ENCODE measurements at places on chromosomes 1 and 21.
A peak's percentile ranks its signal among the peaks of the same experiment; 100 is the strongest.

DNA sequence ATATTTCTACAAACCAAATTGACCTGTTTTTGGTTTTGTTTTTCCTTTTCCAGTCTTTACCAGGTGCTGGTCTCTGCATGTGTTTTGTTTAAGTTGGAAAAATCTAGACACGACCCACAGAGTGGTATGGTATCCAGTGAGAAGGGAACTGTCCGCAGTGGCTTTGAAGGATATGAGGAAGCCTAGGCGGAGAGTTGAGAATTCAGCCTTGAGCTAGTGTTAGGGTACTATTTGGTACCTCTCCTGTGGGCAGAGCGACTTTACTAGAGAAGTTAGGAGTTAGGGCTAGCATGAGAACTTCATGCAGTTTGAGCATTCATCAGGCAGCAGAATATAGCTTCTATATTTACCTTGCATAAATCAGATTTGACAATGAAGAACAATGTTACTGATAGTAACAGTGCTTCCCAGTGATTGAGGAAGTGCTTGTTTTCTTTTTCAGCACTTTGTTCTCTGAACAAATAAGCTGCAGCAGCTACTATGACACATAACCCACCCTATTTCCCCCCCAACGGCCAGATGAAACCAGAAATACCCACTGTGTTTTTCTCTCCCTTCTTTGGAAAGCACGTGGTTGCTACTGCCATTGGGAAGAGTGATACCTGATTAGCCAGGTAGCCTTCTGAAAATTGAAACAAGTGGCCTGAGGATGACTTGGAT is 19.0 kb downstream of the MRPS6 start:
- no peak for DNase-seq

GRCh38 chr1:156247460-156248322 is at the start of gene PAQR6:
PAQR6 (minus strand) TSS chr1:156248056; CDS start chr1:156246731, 1,325 bp downstream.
- no peak for DNase-seq

DNA sequence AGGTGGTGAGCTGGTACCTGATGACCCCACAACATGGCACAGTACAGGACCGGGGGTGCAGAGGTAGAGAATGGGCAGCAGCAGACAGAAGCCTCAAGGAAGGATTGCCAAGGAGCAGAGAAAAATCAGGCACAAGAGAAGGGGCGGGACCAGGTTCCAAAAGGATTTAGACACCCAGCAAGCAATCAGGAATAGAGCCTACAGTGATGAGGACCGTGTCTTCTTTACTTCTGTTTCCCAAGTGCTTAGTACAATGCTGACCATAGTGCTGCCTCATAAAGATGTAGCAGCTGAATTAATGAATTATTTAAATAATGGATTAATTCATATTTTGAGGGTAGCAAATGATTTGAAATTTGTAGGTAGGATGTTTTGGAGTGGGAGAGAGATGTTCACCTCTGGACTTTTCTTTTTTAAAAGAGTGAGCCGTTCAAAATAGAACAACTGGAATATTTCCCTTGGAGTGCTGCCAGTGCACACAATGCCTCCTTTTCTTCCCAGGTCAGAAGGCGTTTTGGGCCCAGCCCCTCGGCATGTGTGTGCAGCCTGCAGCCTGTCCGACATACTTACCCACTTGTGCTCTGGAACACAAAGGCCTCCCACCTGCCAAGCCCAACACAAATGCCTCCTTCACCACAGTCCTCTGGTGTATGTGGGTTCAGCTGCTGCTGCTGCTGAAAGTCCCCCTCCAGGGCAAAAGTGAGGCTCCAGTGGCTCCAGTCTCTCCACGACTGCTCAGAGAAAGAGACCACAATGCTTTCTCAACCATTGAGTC is 19.6 kb downstream of the KANK4 start:
- DNase-seq = no peak

DNA sequence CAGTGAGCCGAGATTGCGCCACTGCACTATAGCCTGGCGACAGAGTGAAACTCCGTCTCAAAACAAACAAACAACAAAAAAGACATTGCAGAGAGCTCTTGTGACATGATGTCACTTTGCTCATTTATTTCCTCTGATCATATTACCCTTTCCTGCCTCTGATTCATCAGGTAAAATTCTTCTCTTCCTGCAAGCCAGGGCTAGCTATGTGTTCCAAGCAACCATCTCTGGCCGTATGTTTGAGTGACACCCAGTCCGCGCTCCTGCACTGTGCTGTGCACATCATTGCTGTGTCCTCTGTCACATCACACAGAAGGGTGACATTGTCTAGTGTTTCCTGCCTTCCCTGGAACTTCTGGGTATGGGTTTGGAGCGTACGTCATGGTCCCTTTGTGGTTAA is 251.3 kb downstream of the PCP4 start:
- no peak for DNase-seq

- peak; percentile 63 for DNase-seq
Measured at GRCh38 chr1:172286629-172287076, 133.8 kb upstream of the C1orf105 start.

- no peak for DNase-seq
Measured at GRCh38 chr1:101089613-101090338, 64.2 kb upstream of the DPH5 start.

- no peak for DNase-seq
Measured at GRCh38 chr1:161200421-161200991, 1.7 kb upstream of the ADAMTS4 start.

- no peak for DNase-seq
Measured at GRCh38 chr1:11684070-11684469, 3.1 kb upstream of the MAD2L2 start.

- DNase-seq = no peak
Measured at GRCh38 chr1:73813236-73813635, 384.7 kb downstream of the LRRIQ3 start.

DNA sequence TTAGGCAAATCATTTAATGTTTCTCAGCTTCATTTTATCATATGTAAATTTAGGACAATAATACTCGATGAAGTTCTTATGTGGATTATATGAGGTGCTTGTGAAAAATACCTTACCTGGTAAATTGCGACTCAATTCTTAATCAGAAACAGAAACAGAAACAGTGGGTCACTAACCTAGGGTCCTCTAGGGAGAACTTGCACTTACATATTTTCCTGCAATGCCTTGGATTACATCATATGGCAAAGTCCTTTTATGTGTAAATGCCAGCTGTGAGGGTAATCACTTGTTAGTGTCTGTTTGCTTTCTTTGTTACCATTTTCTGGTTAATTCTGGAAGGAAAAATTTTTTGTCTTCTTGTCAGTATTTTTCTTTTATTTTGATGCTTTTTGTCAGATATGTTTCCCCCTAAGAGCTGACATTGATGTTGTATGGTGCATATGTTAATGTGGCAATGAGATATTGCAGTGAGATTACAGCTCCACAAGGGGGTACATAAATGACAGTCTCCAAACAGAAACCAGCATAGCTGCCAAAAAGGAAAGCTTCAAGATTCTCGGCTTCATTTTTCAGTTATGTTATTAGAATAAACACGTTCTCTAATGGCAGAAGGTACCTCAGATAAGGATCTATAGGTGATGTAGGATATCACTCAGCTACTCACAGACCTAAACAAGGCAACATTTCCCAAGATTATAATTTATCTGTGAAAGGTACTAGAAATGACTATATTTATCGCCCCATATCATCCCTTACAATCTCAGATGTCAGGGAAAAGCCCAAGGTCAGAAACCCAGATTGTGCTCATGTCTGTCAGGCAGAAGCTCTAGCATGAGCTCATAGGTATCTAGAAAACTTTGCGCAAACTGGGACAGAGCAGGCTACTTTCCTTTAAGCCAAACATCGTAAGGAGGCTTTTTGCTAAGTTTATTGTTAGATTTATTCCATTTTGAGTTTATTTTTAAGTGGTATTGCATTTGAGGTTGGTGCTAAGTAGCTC is 119.9 kb downstream of the FASLG start:
- DNase-seq = no peak

DNA sequence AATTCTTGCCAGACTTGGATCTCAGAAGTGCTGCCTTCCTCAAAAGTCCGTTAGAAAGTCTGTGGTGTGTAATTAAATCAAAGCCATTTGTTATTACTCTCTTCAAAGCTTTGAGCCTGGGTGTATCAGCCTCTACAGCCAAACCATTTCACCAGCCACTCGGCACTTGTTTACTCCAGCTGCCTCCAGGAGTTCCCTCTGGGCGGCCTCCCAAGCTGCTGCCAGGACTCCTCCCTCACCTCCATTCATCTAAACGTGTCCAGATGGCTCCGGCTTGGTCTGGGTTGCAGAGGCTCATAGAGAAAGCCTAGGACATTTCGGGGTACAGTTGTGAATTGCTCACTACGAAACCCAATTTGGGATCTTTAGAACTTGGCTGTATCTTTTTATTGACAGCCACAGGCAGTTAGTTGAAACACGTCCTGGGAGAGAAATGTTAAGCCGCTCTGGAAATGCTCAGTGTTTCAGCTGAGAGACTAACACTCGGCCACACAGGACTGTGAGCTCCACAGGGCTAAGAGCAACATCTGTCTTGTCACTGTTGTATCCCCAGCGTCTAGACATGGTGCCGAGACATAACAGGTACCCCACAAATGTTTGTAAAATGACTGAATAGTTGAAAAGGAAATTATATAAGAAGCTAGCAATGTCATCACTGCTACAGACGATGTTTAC is 116.9 kb upstream of the NGF start:
- peak; percentile 68 for DNase-seq

GRCh38 chr1:24322470-24323177 is 3.5 kb downstream of the GRHL3 start:
- DNase-seq = peak; percentile 33

GRCh38 chr1:195754874-195755273 is 853.4 kb downstream of the KCNT2 start:
- no peak for DNase-seq

DNA sequence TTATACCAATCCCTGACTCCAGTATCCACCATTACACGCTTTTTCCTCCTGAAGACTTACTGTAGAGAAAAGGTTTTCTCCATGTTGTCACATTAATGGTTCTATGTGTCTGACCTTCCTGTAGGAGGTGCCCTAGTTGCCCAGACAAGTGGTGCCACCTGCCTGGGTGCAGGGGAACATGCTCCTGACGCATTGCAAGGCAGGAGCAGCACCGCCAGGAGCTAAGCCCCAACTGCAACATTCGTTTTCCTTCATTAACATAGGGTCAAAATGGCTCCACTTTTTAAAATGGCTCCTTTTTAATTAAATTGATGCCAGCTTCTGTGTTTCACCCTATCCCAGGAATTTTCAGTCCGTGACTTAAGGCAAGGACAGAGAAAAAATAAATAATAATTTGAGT is 220.1 kb upstream of the SAMSN1 start:
- DNase-seq = no peak

DNA sequence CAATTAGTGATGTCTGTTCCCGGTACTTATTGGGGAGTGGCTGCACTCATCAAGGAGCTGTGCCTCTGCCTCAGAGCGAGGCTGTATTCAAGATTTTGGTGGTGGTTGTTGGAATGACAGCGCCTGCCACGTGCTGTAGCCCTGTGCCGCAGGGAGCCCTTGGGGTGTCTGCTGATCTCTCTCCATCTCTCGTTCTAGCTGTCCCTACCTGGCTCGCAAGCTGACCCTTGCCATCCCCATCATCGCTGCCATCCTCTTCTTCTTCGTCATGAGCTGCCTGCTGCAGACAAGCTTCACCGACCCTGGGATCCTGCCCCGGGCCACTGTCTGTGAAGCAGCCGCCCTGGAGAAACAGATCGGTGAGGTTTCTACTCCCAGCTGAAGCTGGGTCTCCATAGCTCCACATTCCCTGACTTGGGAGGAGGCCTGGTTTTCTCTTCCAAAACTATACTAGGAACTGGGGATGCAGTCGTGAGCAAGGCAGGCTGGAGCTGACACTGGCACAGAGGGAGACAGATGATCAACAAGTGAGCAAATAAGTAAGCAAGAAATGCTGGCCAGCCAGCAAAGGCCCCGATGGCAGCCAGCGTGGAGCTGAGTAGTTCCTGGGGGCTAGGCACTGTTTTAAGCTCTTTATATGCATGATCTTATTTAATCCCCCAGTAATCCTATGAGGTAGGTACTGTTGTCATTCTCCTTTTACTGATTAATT is 5.9 kb downstream of the ZDHHC18 start:
- DNase-seq = no peak

DNA sequence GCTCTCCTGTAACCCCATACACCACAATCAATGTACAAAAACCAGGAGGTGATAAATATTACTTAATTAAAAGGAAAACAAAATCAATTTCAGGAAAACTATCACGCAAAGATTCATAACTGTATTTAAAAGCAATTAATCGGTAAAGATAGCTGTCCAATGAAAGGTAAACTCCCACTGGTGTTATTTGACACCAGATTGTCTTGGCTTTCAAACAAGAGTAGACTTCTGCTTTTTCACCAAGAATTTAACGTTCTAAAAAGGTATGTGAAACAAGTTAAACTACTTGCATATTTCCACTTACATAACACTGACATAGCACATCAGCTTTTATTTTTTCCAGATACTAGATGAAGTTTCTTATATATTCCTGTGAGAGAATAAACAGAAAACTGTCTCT is 3.5 kb downstream of the PLPP3 start:
- DNase-seq = no peak

DNA sequence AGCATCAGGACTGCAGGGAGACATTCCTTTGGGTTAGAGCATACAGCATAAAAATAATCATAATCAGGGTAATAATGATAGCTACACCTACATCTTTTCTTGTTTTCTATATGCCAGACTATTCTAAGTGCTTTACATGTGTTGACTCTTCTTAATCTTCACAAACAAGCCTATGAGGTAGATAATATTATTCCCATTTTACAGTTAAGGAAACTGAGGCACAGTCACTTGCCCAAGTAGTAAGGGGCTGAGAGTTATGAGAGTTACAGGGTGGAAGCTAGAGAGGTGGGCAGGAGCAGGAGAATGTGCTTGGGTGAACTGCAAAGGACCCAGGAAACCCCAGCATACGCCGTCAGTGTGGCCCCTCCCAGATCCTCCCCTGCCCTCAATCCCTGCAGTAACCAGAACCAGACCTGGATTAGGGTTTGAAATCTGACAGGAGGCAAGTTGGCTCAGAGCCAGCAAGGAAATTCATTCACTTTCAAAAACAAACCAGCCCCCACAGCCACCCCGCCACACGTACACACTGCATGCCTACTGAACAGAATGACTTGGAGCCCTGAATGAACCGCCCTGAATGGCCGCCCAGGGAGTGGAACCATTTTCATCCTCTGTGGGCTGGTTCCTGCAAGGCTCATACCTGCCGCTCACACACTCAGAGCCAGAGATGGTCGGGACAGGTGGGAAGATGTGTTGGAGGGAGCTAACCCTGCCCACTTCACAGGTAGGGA is 126.1 kb downstream of the TRABD2B start:
- DNase-seq = no peak

- no peak for DNase-seq
Measured at GRCh38 chr1:245108246-245108645, 46.5 kb upstream of the KIF26B start.
